ENCODE measurements at places on chromosomes 13 and 19. TPM values are rescaled to one million over a fixed set of nuclear protein-coding genes. Genes with fewer than 3 reads are reported as not detected.

GRCh38 chr19:47272448-47273312, 2.0 kb upstream of the INAFM1 start:
- H3K27me3 ChIP-seq: no peaks in the 10 kb centered on the region
- H3K36me3 ChIP-seq: peaks cover 14% of the 10 kb centered on the region
- DNase-seq: peak; percentile 71
- H3K4me3 ChIP-seq: peak overlapping the region; percentile 92
- peaks cover 23% of the 10 kb centered on the region for H3K4me1 ChIP-seq
- H3K27ac ChIP-seq: peak overlapping the region; percentile 87

DNA sequence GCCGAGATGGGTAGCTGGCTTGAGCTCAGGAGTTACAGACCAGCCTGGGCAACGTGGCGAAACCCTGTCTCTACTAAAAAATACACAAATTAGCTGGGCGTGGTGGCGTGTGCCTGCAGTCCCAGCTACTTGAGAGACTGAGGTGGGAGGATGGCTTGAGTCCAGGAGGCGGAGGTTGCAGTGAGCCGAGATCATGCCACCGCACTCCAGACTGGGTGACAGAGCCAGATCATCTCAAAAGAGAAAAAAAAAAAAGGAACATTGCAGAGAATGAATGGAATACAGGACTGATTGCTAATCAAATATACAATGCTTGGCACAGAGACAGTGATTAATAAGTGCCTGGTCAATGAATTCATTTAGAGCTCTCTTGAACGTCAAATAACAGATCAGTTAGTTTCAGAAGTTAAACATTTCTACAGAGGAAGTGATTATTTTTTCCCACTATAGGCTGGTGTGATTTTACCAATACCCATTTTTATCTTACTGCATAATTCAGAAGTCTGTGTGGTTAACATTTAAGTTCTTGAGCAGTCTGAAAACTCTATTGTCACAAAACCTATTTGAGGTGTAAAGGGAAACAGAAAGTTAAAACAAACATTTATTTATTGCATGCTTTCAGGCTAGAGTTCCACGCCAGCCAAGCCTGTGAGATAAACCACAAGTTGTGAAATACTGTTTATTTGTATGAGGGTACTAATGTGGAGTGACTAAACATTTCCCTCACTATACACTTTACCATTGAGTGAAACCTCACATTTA, 7.7 kb upstream of the TBC1D4 start:
- H3K36me3 ChIP-seq: no peaks in the 10 kb centered on the region
- H3K4me3 ChIP-seq: peak overlapping the region; percentile 34
- H3K4me1 ChIP-seq: peaks cover 23% of the 10 kb centered on the region
- DNase-seq: peak; percentile 42

The ZNF791 gene
- total RNA-seq: 15.1 TPM

DNA sequence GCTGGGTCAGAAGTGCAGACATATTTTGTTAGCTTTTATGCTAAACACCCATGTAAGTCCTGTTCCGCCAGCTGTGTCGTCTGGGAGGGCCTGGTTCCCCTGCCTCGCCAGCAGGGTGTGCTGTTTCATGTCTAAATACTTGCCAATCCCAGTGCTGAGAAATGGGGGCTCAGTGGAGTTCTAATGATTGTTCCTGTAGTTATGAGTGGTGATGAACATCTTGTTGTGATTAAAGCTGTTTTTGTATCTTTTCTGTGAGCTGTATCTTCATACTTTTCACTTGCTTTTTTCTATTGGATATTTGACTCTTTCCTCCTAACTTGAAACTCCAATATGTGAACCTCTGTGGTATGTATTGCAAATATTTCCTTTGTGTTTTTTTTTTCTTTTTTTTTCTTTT, 32.7 kb downstream of the KDM4B start:
- H3K27ac ChIP-seq: no peak overlapping the region
- no peaks in the 10 kb centered on the region for H3K27me3 ChIP-seq
- H3K4me1 ChIP-seq: peaks cover 5% of the 10 kb centered on the region
- peak; percentile 44 for DNase-seq

GRCh38 chr13:97306645-97307044, 84.5 kb downstream of the MBNL2 start:
- no peaks in the 10 kb centered on the region for H3K27me3 ChIP-seq
- H3K27ac ChIP-seq: no peak overlapping the region
- peaks cover 2% of the 10 kb centered on the region for H3K4me1 ChIP-seq
- no peak for DNase-seq

DNA sequence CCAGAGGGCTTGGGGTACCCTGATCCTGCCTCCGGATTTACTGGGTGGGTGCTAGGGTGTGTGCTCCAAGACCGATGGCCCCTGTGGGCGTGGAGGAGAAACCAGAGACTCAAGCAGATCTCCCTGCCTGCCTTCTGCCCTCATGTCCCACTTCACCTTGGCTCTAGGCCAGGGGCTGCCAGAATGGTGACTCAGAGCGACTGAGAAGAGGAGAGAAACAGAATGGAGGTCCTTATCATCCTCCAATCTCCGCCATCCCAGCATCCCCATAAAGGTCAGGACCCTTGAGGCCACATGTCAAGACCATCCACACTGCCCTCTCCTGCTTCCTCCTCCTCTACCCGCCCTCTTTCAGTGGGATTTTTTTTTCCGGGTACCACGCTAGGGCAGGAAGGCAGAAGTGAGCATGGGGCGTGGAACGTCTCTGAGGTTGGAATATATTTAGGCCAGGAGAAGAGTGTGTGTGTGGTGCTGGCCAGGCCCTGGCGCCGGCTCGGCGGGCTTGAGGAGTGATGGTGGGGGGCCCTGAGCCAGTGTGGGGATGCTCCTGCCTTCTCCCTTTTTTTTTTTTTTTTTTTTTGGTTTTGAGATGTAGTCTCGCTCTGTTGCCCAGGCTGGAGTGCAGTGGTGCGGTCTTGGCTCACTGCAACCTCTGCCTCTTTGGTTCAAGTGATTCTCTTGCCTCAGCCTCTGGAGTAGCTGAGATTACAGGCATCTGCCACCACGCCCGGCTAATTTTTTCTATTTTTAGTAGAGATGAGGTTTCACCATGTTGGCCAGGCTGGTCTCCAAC, 22.3 kb downstream of the IER2 start:
- H3K4me3 ChIP-seq: peak overlapping the region; percentile 90
- H3K4me1 ChIP-seq: peaks cover 50% of the 10 kb centered on the region
- H3K27ac ChIP-seq: peak overlapping the region; percentile 98
- peak; percentile 93 for DNase-seq

DNA sequence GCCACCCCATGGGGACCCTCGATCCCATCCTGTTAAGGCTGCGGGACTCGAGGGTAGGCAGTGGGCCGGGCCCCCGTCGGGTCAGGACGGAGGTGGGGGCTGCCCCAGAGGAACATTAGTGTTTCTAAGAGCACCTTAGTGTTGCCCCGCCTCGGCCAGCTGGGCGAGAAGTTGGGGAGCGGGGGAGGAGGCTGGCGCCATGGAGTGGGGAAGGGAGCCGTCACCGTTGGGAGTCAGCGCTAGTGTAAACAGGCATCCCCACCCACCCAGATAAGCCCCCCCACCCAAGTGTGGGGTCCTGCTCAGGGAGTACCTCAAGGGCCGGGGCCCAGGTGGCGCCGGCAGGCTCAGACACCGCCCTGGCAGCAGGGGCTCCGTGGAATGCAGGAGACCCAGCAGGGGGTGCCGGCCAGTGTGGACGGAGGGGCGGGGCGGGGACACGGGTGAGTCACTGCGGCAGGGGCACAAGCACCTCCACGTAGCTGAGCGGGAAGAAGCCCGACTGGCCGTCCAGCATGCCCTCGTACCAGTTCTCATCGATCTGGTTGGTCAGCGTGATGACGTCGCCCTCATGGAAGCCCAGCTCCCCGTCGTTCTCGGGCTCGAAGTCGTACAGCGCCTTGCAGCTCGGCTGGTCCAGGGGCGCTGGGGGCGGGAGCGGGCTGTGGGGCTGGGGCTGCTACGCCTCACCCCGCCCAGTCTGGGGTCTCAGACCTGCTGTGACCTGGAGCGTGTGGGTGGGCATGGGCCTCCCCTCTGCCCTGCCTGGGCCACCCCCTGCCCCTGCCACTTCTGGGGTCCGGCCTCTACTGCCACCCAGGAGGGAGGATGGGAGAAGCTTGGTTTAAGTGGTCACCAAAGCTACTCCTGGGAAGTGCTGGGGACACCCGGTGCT, 18.0 kb downstream of the MPND start:
- H3K4me3 ChIP-seq: no peak overlapping the region
- peaks cover 4% of the 10 kb centered on the region for H3K36me3 ChIP-seq
- H3K27ac ChIP-seq: no peak overlapping the region
- H3K4me1 ChIP-seq: no peaks in the 10 kb centered on the region
- no peaks in the 10 kb centered on the region for H3K27me3 ChIP-seq

GRCh38 chr13:36919171-36919832, 736 bp downstream of the SMAD9 start:
- no peaks in the 10 kb centered on the region for H3K36me3 ChIP-seq
- DNase-seq: peak; percentile 4
- peaks cover 54% of the 10 kb centered on the region for H3K27me3 ChIP-seq
- peak overlapping the region; percentile 47 for H3K4me3 ChIP-seq
- peaks cover 5% of the 10 kb centered on the region for H3K4me1 ChIP-seq

DNA sequence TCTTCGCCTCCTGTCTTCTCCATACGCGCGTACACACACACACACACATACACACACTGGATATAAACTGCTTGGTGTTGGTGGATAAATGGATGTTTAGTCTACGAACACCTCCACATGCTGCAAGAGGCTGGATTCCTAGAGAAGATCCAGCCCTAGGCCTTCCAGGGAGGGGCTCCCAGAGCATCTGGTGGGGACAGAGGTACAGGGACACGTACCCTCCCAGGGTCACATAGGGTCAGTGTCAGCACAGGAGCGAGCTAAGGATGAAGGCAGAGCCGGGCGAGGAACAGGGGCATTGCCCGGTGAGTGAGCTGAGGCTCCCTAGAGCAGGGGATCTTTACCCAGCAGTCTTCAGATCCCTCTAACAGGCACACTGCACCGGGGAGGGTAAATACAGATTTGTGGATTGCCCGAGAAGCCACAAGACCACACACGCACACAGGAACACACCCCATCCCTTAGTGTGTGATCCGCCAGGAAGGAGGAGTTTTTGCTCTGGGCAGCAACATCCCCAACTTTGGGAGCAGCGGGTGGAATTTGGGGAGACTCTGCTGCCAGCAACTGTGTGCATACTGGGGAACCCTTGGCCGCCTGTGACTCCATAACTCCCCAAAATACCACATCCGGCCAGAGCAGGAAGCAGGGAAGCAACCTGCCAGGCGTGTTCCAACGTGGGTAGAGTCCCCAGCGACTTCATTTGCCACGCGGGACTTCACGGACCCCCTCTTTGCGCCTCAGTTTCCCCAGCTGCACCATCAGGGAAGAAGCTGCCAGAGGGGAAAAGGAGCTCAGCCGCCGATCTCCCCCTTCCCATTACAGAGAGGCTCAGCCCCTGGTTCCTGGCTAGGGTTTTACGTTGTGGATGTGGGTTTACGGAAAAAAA, 5.8 kb upstream of the TLE2 start:
- DNase-seq: peak; percentile 65
- no peaks in the 10 kb centered on the region for H3K36me3 ChIP-seq
- peaks cover 6% of the 10 kb centered on the region for H3K27me3 ChIP-seq
- H3K4me3 ChIP-seq: peak overlapping the region; percentile 85
- peak overlapping the region; percentile 94 for H3K27ac ChIP-seq

The IL12RB1 gene
- total RNA-seq: 27.2 TPM

- peaks cover 19% of the 10 kb centered on the region for H3K4me1 ChIP-seq
- peak; percentile 92 for DNase-seq
- peak overlapping the region; percentile 67 for H3K27ac ChIP-seq
- H3K36me3 ChIP-seq: no peaks in the 10 kb centered on the region
Observed at GRCh38 chr19:3821857-3822364, 35.7 kb upstream of the MATK start.

- H3K36me3 ChIP-seq: peaks cover under 1% of the 10 kb centered on the region
Observed at GRCh38 chr13:50387051-50387581, 371.9 kb downstream of the KCNRG start.
